Testis (tissue), 5 donors: ENCODE measurements at places on chromosomes 2 and 18.

DNA sequence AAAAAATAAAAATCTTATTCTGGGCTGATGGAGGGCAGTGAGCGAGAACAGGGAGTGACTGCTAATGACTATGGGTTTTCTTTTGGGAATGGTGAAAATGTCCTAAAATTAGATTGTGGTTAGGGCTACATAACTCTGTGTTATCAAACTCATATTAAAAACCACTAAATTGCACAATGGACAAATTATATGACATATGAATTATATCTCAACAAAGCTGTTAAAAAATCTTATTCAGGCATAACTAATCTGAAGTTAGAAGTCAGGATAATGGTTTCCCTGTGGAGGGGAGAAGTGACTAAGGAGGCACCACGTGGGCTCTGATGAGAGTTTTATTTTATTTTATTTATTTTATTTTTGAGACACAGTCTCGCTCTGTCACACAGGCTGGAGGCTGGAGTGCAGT lies 32.1 kb upstream of the DPP4 start:
- no peak for DNase-seq

GRCh38 chr18:70321616-70322015 lies 32.8 kb downstream of the SOCS6 start:
- DNase-seq, result no peak

DNA sequence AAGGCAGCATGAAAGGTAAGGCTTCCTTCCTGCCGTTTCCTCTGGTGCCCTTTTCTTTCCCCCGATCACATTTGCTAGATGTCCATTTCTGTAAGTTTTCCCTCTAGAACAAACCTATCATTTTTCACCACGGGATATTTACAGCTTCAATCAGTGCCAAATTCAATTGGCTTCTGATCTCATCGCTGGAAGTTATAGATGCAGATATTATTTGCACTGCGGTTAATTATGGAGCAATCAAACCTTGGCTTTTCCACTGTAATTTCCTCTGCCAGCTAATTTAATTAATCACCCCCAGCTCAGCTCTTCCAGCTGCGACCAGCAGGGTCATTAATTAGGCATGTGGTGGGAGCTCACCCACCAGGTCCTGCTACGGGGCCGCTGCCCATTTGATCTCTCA lies 86.1 kb downstream of the GBX2 start:
- no peak for DNase-seq

DNA sequence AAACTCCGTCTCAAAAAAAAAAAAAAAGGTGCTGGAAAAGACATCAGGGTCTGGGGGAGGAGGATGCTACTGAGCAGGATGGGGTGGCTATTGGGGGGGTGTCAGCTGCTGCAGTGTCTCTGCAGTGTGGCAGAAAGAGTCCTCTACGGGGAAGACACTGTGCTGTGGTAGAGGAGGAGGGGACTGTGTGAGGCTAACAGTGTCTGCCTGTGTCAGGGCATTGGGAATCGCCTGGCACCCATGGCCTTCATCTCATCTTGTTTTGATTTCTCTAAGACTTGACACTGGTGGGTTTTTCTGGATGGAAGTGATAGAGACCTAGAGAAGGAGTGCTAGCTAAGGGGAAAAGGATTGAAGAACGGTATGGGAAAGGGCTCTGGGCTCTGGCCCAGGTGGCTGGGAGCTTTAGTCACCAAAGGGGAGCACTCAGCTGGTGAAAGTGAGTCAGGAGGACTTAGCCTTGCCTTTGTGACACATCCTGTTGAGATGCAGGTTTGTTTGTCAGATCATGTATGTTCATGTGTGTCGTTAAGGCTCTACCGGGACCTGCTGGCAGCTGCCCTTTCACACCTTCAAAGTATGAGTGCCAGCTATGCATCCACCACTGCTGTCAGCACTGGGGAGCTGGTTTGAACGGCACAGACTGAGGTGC lies 58.0 kb downstream of the FARP2 start:
- no peak for DNase-seq

DNA sequence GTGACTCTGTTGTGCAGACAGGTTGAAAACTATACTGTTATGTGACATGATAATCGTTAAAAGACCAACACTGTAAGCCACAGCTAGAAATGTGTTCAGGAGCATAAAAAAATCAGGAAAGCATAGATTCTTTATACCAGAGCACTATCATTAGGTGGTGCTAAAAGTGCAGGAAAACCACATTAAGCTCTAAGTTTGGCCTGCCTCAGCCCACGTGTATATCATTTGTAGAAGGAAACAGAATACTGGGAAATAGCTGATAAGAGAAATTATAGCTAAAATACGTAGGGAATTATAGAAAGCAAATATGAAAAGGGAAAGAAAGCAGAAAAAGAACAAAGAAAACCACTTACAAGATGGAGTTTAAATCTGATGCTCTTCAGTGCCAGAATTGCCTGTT lies 26.5 kb upstream of the C2orf74 start:
- peak; percentile 49 for DNase-seq

- DNase-seq, result no peak
These were observed 51.3 kb upstream of the CERS6 start for GRCh38 chr2:168404764-168405163.

GRCh38 chr2:207617011-207617671 lies 8.1 kb downstream of the METTL21A start:
- no peak for DNase-seq

- DNase-seq, result no peak
These were observed 104.7 kb upstream of the ARHGAP28 start for GRCh38 chr18:6624661-6625311.

GRCh38 chr18:23231340-23232021 lies 96.2 kb downstream of the CABLES1 start:
- peak; percentile 46 for DNase-seq

- DNase-seq, result no peak
These were observed 382.1 kb downstream of the OSR1 start for GRCh38 chr2:18976168-18976961.

GRCh38 chr18:51153659-51154371 lies 43.7 kb downstream of the MEX3C start:
- no peak for DNase-seq

DNA sequence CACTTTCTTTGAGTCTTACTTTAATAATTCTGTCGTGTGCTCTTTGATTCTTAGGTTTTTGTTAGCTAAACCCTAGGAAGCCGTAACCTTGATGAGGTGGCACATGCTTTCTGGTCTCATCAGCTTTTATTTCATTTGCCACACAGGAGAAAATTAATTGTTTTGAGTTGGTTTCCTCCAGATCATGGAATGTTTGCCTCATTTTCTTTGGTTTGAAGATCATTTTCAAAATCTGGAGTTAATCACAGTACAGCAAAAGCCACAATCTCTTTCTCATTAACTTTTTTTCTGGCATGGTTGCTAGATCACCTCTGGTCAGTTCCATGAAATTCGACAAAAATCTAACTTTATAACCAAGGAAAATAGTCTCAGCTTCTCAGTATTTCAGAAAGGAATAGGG lies 182.9 kb downstream of the MYO1B start:
- no peak for DNase-seq

DNA sequence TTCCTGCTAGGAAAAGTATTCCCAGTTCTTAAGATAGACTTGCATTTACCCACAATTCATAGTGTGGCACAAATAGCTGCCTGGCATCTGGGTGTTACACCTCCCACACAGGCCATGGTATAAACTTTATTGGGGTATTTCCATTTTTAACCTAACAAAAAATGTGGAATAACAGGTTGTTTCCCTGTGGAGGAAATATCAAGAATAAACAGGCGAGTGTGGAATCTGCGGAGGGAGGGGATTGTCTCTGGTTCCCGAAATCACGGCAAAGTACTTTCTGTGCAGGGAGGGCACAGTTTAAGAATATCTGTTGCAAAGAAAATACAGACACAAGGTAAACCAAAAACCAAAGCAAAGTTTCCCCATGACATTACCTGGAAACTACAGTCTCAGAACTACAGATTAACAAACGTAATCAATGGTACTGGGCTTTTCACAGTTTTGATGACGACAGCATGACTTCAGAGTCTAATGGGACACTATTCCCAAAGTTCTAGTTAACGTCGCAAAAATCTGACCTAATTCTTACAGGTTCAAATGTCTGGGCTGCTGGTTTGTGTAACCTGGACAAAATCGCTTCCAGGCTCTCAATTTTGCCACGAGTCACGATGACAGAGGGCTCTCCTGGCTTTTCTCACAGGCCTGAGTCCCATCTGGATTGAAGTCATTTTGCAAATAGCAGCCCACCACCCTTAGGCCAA lies 1.4 kb downstream of the STARD7 start:
- no peak for DNase-seq

DNA sequence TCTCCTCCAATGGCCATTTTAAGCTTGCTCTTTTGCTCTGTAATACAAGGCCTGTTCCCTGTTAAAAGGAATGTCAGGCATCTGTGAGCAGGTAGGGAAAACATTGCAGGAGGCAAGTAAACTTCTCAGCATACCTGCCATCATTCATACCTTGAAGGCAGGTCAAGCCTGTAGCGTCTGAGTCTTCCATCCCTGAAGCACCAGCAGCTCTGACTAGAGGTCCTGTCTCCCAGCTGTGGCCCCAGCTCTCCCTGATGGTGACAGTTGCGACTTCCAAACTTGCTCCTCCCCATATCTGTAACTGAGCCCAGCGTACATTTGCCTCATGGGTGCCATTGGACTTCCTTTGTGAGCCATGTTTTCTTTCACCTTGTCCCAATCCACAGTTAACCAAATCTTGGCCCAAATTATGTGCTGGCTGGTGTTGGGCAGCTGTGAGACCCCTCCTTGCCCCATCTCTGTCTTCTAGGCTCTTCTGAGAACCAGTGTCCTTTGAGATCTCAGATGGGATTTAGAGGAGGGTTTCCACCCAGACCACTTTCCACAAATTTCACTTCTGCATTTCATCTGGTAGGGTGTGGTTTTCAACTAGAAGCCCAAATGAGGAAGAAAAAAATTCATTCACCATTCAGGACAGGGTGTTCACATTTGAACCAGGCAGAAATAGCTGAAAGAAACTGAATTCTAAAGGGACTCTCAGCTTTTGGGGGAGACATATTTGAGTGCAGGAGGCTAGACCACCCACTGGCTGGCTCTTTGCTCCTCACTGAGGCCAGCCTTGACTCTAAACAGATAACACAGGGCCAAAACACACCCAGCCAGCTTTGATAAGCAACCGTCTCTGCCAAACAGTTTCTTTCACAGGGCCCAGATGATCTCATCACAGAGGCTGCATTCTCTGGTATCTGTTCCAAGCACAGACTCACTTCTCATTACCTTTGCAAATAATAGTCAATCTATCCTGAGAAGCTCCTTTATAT lies 66.4 kb upstream of the MSH2 start:
- DNase-seq, result peak; percentile 64

GRCh38 chr2:70041663-70042062 lies 45.6 kb upstream of the PCBP1 start:
- no peak for DNase-seq

- DNase-seq, result no peak
These were observed 204.4 kb upstream of the RASGRP3 start for GRCh38 chr2:33272001-33272400.

- no peak for DNase-seq
These were observed 153.8 kb downstream of the AFF3 start for GRCh38 chr2:99988599-99988998.

DNA sequence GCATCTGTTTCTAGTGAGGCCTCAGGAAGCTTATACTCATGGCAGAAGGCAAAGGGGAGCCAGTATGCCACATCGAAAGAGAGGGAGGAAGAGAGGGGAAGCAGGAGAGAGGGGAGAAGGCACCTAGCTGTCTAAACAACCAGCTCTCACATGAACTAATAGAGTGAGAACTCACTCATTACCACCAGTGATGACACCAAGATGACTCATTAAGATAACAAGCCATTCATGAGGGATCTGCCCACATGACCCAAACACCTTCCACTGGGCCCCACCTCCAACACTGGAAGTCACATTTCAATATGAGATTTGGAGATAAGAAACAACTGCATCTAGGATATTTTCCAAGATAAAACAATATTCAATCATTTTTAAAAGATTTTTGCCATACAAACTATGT lies 753.9 kb upstream of the ZEB2 start:
- DNase-seq, result no peak

DNA sequence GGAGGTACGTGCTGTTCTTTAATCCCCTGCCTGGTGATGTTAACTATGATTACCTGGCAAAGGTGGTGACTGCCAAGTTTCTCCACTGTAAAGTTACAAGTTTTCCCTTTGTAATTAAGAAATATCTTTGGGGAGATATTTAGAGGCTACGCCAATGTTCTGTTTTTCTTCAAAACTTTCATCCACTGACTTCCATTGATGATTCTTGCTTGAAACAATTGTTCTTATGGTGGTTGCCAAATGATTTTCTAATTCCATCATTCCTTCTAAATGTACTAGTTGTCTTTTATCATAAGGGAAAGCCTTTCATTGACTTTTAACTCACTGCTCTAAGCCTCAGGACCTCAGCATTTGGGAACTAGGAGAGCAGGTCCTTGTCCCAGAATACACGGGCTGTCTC lies 205.5 kb downstream of the SMAD7 start:
- DNase-seq, result no peak

- DNase-seq, result no peak
These were observed 172.0 kb downstream of the MGAT5 start for GRCh38 chr2:134425724-134426496.

- DNase-seq, result no peak
These were observed 61.4 kb downstream of the RPL31 start for GRCh38 chr2:101063352-101064124.

DNA sequence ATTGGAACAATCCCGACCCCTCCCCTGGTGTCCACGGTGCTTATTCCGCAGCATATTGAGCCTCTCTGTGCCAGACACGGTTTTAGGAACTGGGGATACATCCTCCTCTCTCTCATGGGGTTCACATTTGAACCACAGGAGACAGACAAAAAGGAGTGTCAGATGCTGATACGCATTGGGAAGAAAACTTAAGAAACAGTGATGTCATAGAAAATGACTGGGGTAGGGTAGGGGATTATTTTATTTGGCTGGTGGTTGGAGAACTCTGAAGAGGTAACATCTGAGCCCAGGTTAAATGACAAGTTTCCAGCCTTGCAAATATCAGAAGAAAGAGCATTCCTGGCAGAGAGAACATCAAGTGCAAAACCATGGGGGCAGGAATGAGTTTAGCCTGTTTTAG lies 344.5 kb downstream of the DPP10 start:
- no peak for DNase-seq

DNA sequence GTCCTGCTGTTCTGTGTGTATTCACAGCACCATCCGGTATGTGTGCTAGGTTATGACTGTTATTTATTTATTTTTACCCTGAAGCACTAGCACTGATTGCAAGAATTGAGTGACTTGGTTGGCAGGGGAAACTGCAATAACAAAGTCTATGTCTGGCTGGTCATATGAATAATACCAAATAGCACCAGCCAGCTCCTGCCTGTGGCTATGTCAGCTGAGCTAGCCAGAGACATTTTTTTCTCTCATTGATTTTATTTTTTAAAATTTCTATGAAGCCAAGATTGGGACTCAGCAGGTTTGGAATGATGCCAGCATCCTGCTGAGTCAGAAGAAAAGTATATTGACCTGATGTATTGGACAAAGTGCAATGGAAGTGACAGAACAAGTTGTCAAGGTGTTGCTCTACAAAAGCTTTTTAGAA lies 188.5 kb upstream of the CDH2 start:
- no peak for DNase-seq

DNA sequence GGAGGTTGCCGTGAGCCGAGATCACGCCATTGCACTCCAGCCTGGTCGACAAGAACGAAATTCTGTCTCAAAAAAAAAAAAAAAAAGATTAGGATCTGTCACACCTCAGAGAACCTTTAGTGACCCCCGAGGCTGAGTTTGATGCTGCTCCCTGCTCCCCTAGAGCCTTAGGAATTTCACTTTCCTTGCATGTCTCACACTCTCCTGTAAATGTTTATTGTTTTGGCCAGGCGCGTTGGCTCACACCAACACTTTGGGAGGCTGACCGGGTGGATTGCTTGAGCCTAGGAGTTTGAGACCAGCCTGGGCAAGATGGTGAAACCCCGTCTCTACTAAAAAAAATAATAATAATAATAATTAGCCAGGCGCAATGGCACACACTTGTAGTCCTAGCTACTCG lies 31.5 kb downstream of the SRSF7 start:
- peak; percentile 12 for DNase-seq
